ENCODE measurements at places on chromosomes 11 and 22.

DNA sequence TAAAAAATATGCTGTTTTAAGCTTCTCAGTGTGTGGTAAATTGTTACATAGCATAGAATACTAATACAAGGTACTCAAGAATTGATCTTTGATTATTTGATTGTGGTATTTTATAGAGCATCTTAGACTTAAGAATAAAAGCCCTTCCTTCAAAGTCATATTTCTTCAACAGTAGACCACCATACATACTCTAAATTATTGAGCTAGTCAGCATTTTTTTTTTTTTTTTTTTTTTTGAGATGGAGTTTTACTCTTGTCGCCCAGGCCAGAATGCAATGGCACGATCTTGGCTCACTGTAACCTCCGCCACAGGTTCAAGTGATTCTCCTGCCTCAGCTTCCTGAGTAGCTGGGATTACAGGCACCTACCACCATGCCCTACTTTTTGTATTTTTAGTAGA, 436.7 kb upstream of the LUZP2 start:
- DNase-seq = no peak

DNA sequence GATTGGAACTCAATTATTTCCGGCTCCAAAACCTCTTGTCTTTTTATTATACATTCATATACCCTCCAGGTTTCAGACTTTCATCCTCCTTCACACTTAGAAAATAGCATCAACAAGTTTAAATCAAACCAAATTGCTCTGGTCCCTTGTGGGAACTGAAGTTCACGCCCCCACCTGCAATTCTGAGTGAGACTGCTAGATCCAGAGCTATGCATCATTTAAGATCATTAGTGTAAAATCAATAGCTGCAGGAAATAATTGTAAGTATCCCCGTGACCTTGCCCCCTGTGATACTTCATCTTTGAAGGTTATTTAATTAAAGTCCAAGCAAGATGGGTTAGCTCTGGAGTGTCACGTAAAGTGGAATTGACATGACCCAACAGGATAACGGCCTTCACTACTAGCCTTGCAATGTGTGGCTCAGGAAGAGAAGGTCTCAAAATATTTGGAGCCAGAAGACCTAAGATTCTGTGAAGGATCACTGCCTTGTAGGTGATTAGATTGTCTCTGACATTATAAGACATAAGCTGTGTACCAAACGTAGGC, 742.2 kb upstream of the LRRC4C start:
- no peak for DNase-seq

DNA sequence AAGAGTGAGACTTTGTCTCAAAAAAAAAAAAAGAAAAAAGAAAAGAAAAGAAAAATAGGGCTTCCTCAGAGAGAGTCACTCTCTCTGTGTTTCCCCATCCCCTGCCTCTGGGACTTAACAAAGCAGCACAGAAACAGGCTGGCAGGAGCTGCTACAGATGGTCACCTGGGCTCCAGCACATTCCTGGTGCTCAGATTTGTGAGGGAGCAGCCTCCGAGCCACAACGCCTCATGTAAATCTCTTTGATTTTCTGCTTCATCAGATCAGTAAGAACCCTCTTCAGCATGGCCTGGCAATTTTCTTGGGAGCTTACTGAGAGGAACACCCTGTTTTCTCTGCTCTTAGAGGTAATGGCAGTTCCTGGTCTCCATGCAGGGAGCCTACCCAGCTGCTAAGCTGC, 15.2 kb upstream of the LDHA start:
- no peak for DNase-seq

DNA sequence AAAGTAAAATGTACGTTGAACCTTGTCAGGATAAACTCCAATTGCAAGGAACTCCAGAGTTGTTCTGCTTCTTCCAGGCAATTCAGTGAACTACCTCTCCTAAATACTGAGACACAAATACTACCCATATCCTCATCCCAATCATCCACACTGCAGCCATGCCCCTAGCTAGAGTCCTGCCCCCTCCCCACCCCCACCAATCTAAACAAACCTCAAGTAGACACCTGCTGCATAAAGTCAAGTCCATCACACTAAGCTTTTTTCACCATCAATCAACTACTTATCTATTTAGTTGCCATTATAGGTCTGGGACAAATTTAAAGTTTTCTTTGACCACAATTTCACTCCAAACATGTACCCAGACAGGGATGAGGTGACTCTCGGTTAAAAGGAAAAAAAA, 93.2 kb upstream of the APOA1 start:
- no peak for DNase-seq

DNA sequence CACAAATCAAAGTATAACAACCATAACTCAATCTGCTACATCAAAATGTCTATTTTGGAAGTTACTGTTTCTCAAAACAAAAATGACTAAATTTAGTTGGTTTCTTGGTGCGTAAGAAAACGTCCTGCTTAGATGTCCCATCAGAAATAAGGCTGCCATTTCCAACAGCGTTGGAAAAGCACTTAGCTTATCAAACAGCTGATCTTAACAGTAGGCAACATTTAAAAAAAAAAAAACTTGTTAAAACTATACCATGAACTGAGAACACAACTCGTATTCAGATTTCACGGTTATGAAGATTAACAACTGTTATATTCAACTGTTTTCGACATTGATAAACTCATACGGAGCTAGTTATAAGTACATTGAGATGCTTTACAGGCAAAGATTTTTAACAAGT, 2.4 kb downstream of the CEP57 start:
- no peak for DNase-seq

GRCh38 chr11:16321148-16321547, 35.2 kb downstream of the SOX6 start:
- no peak for DNase-seq

GRCh38 chr11:93476796-93477195, 66.4 kb downstream of the SMCO4 start:
- no peak for DNase-seq

DNA sequence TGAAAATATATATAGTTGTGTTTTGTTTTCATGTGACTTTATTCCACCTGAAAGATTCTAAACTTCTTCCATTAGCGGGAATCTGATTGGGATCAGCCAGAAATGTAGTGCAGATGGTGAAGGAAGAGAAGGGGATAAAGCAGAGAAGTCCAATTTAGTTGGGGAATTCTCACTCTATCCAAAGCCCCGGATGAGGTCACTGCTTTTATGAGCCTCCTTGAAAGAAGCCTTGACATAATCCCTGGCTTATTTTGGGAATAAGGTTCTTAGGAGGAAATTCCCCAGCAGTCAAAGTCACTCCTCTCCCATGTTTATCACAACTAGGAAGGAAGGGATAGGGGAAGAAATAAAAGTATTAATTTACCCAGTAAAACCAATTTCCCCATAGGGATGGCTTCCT, 41.1 kb downstream of the OSBP start:
- DNase-seq = no peak

- no peak for DNase-seq
Measured at GRCh38 chr11:5626196-5626595, 1.4 kb downstream of the TRIM34 start.

GRCh38 chr22:19057999-19058491, 64.2 kb downstream of the DGCR2 start:
- DNase-seq = no peak

DNA sequence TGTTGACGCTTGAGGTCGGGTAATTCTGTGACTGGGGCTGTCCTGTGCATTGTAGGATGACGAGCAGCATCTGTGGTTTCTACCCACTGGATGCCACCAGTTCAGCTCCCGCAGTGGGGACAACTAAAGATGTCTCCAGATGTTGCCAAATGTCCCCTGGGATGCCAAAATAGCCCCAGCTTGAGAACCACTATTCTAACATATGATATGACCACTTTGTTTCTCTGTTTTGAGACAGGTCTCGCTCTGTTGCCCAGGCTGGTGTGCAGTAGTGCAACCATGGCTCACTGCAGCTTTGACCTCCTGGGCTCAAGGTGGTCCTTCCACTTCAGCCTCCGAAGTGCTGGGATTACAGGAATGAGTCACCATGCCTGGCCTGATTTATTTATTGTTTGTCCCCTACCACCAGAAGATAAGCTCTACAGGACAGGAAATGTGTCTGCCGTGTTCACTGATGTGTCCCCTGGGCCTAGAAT, 4.4 kb upstream of the MEN1 start:
- no peak for DNase-seq

- no peak for DNase-seq
Measured at GRCh38 chr11:61949169-61950034, 749 bp upstream of the BEST1 start.

GRCh38 chr11:96218006-96218405, 125.0 kb downstream of the MAML2 start:
- DNase-seq = no peak

GRCh38 chr22:45673482-45674175, 2.0 kb downstream of the ATXN10 start:
- no peak for DNase-seq

DNA sequence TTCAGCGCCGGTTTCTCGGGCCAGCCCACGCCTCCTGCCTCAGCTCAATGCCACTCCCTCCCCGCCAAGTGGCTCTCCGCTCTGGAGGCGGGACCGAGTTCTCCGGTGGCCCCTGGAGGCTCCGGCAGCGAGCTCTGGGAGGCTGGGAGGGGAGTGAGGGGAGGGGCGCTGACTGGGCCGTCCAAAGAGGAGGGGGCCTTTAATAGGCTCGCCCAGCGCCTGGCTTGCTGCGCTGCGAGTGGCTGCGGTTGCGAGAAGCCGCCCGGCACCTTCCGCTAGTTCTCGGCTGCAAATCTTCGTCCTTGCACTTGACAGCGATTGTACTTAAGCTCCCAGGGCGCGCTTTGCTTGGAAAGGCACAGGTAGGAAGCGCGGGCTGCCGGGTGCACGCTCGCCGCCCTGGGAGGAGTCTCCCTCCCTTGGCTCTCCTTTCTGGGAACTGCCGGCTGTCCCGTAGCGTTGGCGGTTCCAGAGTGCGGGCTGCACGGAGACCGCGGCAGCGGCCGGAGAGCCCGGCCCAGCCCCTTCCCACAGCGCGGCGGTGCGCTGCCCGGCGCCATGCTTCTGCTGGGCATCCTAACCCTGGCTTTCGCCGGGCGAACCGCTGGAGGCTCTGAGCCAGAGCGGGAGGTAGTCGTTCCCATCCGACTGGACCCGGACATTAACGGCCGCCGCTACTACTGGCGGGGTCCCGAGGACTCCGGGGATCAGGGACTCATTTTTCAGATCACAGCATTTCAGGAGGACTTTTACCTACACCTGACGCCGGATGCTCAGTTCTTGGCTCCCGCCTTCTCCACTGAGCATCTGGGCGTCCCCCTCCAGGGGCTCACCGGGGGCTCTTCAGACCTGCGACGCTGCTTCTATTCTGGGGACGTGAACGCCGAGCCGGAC, at the start of gene ADAMTS15:
ADAMTS15 (plus strand) TSS at position 230 of the 894 bp plus-strand sequence; CDS start at position 559, 329 bp downstream.
- no peak for DNase-seq

DNA sequence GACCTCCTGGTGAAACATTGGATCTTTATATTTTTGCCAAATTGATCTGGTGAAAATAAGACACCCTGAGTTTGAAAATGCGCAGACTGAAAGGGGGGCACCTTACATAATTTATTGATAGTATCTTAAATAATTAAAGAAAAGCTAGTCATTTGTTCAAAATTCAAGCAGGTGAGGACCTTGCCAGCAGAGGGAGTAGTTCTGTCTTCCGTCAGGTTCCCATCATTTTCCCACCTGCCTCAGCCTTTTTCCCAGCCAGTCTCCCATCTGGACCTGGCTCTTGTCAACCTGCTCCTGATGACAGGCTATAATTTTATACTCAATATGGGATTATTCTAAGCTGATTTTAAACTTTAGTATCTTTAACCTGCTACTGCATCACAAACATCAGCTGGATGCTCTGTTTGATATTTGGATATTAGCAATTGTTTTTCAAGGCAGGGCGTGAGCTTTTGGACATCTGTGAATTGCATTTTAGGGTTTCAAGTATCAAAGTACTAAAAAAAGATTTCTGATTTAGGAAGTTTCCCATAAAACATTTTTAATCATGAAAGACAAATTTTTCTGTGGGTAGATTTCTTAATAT, 132.0 kb downstream of the ELP4 start:
- DNase-seq = no peak

GRCh38 chr11:132961453-132961852, 570.8 kb downstream of the OPCML start:
- DNase-seq = no peak

DNA sequence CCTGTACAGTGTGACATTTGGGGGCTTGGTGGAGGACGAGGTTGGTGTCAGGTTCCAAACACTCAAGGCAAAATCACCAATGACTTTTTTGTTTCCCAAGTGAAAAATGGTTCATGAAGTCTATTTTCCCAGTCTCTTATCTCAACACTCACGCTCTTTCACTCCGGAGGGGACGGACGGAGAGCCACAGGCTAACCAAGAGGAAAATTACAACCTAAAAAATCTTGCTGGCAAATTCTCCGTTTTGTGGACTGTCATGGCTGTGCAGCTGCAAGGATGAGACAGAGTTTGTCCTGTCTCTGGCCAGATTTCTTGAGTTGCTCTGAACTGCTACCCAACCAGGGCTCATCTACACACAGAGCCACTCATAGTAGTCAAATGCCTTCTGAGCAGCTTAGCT, 101.2 kb downstream of the ABTB2 start:
- no peak for DNase-seq

DNA sequence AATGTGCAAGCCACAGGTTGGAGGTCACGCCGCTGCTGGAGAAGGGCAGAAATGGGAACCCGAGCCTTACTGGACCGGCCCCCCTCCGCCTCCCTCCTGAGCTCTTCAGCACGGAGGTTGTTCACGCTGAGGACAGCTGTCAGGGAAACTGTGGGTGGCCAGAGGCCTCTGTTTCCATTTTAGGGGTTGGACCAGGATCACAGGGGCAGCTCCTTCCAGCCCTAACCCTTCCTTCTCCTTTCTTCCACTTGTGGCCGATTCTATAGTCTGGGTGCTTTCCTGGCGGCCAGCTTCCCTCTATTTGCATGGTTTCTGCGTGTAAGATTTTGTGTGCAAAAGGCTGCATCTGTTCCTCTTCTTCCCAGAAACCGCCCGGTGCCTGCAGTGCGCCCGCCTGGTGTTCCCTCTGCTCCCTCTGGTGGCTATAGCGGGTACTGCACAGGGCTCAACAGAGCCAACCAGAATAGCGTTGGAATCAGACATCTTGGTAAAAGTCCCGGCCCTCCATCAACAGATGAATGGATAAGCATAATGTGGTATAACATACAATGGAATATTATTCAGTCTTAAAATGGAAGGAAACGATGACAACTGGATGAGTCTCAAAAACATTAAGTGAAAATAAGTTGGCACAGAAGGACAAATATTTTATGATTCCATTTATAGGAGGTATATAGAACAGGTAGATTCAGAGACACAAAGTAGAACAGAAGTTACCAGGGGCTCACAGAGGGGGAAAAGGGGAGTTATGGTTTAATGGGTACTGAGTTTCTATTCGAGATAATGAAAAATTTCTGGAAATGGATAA, 8.4 kb upstream of the SLC22A8 start:
- DNase-seq = peak; percentile 70

GRCh38 chr22:27413702-27414101, 387.9 kb downstream of the MN1 start:
- DNase-seq = no peak

Measured in stimulated activated CD8-positive, alpha-beta memory T cell treated with anti-CD3 and anti-CD28 coated beads, Interleukin-2, amount 100 ng/mL, for 1 hour (primary cell).